CD8-positive, alpha-beta memory T cell (primary cell): ENCODE measurements at places on chromosomes 2 and 18.

- no peak for DNase-seq
Measured at GRCh38 chr2:42795841-42796301, 3.5 kb upstream of the HAAO start.

GRCh38 chr2:15811367-15811766 is 129.0 kb upstream of the MYCN start:
- DNase-seq: no peak

DNA sequence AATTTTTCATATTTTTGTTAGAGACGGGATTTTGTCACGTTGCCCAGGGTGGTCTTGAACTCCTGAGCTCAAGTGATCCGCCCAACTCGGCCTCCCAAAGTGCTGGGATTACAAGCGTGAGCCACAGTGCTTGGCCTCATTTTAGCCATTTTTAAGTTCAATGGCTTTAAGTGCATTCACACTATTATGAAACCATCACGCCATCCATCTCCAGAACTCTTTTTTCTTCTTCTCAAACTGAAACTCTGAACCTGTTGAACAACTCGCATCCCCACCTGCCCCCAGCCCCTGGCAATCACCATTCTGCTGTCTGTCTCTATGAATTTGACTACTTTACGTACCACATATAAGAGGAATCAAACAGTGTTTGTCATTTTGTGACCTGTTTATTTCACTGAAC is 31.3 kb upstream of the ASB18 start:
- DNase-seq: no peak

DNA sequence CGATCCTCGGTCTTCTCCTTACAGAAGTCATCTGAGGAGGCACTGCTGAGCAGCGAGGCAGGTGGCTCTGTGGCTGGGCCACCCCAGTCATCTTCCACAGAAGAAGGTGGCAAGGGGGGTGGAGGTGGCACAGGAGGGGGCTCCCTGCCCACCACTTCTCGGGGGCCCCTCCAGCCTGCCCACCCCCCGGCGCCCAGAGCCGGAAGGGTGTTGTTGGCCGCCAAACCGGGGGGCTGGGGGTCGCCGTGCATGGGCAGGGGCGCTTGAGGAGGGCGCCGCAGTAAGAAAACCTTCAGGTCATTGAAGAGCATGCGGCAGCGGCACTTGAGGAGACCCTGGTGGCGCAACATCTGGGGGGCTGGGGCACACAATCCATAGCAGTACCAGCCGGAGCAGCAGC is 2.5 kb downstream of the MARCHF4 start:
- no peak for DNase-seq

DNA sequence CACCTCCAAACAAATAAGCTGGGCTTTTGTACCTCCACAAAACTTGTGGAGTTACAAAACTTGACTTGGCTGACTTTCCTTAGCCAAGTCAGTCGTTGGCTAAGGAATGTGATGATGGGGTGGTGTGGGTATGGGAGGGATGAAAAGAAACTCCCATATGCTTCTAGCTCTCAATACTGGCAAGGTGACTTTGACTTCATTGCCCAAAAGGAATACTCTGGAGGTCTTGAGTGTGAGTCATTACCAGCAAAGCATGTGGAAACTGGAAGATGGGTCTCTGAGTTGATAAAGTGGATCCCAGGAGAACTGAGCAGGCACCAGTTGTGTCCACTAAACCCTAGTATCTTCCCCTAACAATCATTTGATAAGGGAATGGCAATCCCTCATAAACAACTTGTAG is 226.7 kb downstream of the GULP1 start:
- DNase-seq: no peak

DNA sequence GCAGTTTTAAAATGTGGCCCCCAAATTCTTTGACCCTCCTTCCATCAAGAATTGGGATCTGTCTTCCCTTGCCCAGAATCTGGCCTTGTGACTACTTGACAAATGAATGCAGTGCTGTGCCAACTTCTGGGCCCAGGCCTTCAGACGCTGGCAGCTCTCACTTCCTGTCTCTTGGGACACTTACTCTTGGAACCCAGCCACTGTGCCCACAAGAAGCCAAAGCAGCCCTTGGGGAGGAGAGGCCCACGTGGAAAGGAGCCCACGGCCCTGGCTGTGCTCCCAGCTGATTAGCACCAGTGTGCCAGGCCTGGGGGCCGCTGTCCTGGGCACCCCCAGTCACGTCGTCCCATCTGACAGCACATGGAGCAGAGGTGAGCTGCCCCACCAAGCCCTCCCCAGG is 56.6 kb downstream of the RPL37A start:
- no peak for DNase-seq

DNA sequence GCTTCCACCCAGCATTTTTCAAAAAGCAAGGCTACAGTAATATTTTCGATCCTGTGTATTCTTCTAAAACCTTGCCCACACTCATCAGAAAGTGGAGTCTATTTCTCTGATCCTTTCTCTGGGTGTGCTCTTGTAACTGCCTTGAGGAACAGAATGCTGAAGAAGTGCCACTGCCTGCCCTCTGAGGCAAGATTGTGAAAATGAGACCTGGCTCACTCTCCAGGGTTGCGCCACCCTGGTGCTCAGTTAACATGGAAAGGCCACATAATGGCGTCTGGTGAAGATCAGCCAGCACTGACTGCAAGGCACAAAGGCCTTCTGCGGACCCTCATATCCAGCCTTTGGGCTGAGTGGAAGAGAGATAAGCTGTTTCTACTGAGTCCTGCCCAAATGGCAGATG is 11.2 kb upstream of the SH3RF3 start:
- no peak for DNase-seq

GRCh38 chr2:38704664-38705063 is 38.8 kb downstream of the GALM start:
- DNase-seq: no peak

- DNase-seq: no peak
Measured at GRCh38 chr2:174153757-174154680, 94.3 kb downstream of the OLA1 start.

- DNase-seq: no peak
Measured at GRCh38 chr2:26916128-26916692, 54.2 kb upstream of the MAPRE3 start.

- DNase-seq: no peak
Measured at GRCh38 chr2:240107477-240107796, 28.7 kb downstream of the COPS9 start.

- no peak for DNase-seq
Measured at GRCh38 chr18:31657823-31658669, 26.3 kb downstream of the B4GALT6 start.

DNA sequence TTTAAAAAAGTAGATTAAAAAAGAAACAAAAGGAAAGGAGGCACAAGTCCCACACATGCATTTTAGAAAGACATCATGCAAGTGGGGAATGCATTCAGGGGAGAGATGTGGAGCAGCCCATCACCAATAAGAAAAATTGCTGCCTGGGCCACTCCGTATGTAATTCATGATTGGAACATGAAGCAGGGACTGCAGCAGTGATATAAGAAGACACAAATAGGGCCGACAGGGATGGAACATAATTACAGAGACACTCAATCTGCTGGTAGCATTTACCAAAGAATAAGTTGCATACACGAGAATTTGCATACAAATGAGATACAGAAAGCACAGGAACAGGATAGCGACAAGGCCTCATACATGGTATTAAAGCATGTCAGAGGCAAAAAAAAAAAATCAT is 6.5 kb upstream of the AFF3 start:
- DNase-seq: no peak

GRCh38 chr18:39341129-39341528 is 1775.5 kb upstream of the CELF4 start:
- DNase-seq: no peak

- DNase-seq: no peak
Measured at GRCh38 chr2:161843936-161844335, 219.7 kb downstream of the SLC4A10 start.

DNA sequence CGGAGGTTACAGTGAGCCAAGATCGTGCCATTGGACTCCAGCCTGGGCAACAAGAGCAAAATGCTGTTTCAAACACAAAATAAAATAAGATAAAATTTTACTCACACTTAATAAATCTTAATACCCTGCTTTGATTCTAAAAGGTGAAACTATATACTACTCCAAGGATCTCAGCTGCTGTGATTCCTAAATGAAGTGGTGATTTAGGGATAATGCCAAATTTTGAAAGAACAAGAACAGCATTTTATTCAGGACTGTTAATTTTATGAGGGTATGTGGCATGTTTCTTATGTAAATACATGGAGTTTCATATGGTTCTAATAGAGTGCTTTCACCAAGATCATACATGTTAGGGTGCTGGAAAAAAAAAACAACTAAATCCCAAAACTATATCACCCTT is 199.7 kb upstream of the PID1 start:
- no peak for DNase-seq

- peak; percentile 44 for DNase-seq
Measured at GRCh38 chr2:191245869-191246531, 796 bp downstream of the MYO1B start.

- peak; percentile 92 for DNase-seq
Measured at GRCh38 chr2:237673130-237674001, 46.0 kb downstream of the LRRFIP1 start.
